ENCODE measurements at places on chromosomes 13 and 19.

- no peak for DNase-seq
Measured at GRCh38 chr13:111947026-111947810, 119.7 kb upstream of the SOX1 start.

GRCh38 chr19:47598407-47599349, 10.3 kb upstream of the BICRA start:
- no peak for DNase-seq

DNA sequence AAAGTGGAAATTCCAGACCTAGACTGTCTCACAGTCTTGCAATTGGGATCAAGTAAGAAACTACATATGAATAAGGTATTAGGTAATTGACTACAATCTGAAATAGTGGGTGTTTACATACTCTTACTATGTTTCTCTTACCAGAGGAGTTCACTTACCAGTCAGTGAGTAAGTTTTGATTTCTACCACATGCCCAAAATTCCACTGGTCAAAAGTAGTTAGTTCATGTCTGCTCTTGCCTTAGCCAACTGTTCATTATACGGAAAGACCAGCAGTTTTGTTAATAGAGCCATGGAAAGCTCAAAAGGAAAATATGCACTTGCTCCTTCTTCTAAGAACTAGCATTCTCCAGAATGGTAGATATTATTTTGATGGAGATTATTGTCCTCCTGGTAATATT, 490.8 kb downstream of the RFC3 start:
- DNase-seq = no peak

DNA sequence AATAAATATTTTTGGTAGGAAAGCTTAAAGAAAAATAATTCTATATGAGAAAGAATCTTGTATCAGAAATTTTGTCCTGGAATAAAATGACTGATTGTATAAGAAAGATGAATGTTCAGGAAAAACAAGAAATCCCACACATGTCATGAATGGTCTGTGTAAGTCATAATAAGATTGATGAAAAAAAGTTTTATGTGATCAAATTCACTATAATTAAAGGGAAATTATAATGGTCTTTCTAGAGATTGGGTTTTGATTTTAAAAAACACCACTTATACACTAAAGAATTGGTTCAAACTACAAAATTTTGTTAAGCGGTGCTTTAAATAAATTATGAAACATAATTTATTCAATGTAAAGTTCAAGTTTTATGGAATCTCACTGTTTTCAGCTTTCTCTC, 7.2 kb upstream of the ZNF841 start:
- DNase-seq = no peak

- DNase-seq = no peak
Measured at GRCh38 chr13:90272356-90272755, 1075.1 kb upstream of the MIR17HG start.

GRCh38 chr13:35930665-35931631, 200.2 kb downstream of the DCLK1 start:
- DNase-seq = no peak

- DNase-seq = no peak
Measured at GRCh38 chr13:43546816-43547215, 240.0 kb downstream of the ENOX1 start.

- no peak for DNase-seq
Measured at GRCh38 chr19:15841875-15842569, 26.6 kb upstream of the OR10H1 start.

DNA sequence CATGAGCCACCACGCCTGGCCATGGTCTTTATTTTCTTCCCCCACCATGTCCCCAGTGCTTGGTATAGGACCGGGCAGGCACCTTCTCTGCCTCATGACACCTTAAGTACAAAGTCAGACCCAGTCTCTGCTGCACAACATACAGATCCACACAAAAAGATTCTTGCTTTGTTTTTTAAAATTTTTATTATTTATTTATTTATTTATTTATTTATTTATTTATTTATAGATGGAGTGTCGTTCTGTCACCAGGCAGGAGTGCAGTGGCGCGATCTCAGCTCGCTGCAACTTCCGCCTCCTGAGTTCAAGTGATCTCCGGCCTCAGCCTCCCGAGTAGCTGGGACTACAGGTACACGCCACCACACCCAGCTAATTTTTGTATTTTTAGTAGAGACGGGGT, 2.5 kb upstream of the NFIX start:
- DNase-seq = no peak

Data from stimulated activated CD8-positive, alpha-beta memory T cell treated with anti-CD3 and anti-CD28 coated beads, Interleukin-12 subunit alpha, Interleukin-12 subunit beta, amount 100 ng/mL, for 1 hour (primary cell).